Spinal cord (tissue), 10 donors: ENCODE measurements at places on chromosomes 2 and 18.

GRCh38 chr18:32213693-32214092 lies 23.9 kb downstream of the MEP1B start:
- no peak for DNase-seq

GRCh38 chr2:56476509-56477071 lies 292.8 kb downstream of the CCDC85A start:
- no peak for DNase-seq

GRCh38 chr18:76991021-76991688 lies 141.4 kb downstream of the MBP start:
- DNase-seq, result no peak

DNA sequence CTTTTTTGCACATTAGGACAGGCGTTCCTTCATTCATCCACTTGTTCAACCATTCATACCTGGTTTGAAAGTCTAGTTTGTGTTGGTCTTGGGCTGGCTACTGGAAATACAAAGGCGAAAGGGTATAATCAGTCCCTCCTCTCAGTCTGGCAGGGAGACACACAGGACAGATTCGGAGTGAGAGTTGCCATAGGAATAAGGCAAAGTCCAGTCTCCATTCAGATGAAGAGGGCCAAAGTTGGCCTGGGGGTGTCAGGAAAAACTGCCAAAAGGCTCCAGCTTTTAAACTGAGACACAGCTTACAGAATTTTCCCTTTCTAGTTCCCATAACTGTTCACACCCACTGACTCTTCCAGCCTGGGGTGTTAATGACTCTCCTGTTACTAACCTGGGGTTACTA lies 96.3 kb upstream of the AQP4 start:
- DNase-seq, result no peak
